Neural progenitor cell (in vitro differentiated cells): ENCODE measurements at places on chromosomes 6 and 20.
A peak's percentile ranks its signal among the peaks of the same experiment; 100 is the strongest.

DNA sequence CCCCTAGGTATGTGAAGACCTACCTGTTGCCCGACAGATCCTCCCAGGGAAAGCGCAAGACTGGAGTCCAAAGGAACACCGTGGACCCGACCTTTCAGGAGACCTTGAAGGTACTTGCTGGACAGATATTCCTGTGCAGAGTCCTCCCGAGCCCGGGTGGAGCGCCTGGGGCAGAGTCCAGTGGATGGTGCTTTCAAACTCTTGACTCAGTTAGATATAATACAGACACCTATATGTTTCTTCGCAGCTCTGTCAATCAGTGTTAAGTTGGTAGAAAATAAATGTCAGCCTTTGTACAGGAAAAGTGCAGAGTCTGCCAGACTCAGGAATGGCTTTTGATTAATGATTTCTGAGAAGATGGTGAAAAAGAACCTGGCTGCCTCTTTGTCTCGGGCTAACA lies 67.2 kb downstream of the EZR start:
- DNase-seq: no peak

GRCh38 chr20:34403908-34404307 lies 40.8 kb downstream of the ITCH start:
- DNase-seq: no peak

DNA sequence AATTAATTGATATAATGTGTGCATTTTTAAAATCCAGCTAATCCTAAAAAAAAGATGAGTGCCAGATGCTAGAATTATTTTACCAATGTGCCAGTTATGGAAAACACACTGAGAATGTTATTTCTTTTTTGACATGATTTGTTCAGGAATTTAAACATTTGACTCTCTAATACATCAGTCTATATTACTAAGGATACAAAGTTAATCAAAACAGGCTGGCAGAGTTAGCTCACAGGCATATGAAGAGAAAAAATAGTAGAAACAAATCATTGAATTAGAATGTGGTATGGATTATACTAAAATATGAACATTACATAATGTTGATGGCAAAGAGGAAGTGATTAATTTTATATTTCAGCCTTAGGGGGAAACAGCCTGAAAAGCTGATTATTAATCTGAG lies 368.3 kb upstream of the GJE1 start:
- no peak for DNase-seq

DNA sequence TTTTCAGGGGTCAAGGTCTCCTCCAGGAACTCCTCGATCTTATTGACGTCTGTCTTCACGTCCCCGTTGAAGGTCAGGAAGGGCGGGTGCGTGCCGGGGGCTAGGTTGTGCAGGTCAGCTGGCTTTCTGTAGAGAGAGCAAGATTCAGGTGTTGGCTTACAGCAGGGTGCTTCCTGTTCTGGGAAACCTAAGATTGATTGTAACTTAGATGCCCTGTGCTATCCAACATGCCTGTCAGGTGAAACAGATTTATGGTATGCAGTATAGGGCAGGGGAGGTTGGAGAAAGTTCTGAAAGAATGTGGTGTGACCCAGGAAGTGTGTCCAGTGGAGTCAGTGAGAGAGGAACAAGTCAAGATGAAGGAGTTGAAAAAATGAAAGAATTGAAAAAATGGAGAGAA lies 66.4 kb downstream of the CLIC5 start:
- no peak for DNase-seq

- no peak for DNase-seq
These were observed at the start of gene FRK for GRCh38 chr6:116060572-116061283. Gene FRK, minus strand, starts transcription at chr6:116060891. Its CDS starts 580 bp downstream, at chr6:116060311.

DNA sequence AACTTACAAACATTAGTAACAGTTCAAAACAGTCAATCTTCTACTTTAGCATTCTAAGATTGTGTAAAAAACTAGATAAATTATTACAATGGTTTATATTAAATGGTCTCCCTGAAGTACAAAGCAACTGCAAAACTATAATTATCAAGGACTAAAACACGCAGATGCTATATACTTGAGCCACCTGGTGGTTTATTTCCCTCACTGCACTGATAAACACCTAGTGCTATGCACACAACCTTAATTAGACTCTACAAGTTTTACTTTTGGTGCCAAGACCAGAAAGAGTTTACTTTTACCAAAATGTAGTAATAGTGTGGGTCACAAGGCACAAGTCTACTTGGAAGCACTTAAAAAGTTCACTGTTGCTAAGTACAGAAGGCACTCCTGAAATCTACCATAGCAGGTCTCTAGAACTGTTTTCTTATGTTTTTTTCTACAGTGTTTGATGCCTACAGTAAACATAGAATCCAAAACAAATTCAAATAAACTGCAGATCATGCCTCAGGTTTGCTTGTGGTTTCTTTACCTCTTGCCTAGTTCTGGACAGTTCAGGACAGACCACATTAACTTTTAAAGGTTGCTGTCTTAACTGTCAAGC lies 49.2 kb downstream of the GMDS start:
- peak; percentile 61 for DNase-seq

- DNase-seq: no peak
These were observed 109.3 kb downstream of the IBTK start for GRCh38 chr6:82138075-82138791.

DNA sequence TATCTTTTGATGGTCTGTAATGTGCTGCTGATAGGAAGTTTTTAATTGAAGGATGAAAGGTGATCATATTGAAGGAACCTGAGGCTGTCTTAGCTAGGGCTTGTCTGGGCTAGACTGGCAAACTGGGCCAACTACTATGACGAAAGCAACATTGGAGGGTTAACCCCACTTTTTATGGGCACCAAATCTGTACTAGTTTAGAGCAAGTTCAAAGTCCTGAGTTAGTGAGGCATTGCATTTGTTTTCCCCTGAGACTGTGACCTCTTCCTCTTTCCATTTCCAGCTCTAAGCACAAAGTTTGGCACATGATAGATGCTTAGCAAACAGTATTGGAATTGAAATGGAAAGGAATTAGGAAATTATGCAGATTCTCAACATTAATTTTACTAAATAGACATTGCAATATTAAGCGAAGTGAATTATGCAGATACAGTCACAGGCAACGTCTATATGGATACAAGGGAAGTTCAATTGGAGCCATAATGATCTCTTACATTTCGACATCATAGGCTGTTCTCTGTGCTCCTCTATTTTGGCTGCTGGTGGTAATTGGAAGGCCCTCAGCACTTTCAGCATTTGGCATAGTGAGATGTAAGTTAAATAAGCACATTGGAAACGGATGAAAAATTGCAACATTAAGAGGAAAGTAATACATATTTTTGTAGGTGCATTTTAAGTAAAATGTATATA lies 22.2 kb downstream of the CEP57L1 start:
- DNase-seq: no peak

DNA sequence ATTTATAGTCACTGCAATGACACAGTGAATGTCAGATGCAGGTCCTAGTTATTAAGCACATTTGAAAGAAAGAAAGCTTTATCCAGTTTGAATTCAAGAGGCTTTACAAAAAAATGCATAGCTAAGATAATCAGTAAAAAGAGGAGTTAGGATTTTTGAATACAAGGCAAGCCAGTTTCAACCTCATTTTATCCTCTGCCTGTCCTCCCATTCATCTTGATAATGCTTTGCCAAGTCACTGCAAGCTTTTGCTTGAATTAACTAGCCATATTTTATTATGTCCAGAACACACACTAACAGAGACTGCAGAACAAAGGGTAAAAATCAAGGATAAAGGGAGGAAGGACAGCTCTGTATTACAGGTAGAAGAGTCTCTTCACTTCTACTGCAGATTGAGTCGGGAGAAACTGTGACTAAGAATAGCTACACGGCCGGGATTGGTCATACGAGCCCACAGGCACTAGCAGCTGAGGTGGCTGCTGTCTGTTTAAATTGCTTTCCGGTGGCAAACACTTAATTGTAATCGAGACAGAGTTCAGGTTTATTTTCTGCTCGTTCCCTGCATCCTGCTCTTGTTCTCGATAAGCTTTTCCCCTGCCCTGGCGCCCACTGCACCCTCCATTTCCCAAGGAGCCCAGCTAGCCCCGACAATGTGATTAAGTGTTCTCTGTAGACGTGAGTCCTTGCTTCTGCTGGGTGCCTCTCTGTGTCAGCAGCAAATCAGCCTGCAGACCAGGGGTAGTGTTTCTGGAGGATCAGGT lies 30.5 kb upstream of the AKAP12 start:
- DNase-seq: no peak

DNA sequence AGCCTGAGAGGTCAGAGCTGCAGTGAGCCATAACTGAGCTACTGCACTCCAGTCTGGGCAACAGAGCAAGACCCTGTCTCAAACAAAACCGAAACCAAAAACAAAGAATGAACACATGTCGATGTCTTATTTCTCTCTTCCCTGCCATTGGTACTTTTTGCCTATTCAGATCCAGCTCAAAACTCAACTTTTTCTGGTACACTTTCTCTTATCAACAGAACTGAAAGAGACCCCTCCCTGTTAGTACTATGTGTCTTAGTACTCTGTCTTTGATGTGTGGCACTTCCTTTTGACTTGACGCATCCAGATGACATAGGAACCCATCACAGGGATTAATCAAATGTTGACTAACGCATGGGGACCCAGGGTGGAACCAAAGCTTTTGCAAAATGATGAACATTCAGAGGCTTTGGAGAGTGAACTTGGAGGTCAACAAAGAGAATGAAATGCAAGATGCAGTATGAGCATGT lies 44.8 kb downstream of the AKAP12 start:
- no peak for DNase-seq

DNA sequence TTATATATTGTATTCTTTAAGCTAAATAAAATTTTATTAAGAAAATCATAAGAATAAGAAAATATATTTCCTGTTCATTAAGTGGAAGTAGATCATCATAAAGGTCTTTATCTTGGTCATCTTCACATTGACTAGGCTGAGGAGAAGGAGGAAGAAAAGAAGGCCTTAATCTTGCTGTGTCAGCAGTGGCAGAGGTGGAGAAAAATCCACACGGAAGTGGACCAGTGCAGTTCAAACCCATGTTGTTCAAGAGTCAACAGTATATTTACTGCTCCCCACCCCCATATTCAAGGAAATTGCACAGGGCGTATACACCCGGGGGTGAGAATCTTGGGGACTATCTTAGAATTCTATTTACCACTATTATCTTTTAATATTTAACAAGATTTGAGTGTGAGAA lies 178.6 kb upstream of the SCGN start:
- DNase-seq: no peak

DNA sequence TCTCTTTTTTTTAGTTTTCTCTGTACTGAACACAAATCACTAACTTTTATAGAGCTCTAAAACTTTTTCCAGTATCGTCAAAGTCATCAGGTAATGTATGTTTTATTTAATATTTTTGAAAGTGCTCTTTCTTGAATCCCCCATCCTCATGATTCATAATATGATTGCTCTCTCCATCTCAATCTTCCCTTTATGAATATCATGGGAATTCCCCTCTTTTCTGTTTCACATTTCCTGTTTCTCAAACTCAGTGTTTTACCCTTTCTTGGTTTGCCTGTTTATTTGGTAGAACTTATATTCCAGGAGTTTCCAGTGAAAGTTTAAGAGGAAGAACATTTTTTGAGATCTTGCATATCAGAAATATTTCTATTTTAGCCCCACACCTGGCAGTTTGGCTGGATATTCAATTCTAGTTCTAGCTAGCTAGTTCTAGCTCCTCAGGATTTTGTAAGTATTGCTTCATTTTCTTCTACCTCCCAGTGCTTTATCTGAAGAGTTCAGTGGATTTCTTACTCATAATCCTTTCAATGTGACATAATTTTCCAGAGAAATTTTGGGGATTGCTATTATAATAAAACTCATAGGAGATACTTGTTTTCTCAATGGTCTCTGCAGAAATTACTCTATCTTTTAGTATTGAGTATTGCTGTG lies 6.1 kb upstream of the C6orf58 start:
- DNase-seq: no peak

DNA sequence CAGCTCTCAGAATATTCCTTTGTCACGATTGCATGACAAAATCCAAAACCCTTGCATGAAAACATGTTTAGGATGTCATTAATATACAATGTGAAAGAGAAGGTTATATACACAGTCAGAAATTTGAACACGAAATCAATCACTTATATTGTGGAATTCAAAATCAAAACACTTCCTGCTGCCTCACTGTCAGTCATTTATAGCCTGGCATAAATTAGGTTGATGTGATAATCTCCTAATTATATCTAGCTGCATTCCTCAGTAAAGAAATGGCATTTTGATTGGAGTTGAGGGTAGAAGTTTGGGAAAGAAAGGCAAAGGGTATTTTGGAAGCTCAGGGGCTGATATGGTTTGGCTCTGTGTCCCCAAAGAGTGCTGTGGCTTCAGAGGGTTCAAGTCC lies 24.1 kb upstream of the BEND6 start:
- no peak for DNase-seq

GRCh38 chr20:54110457-54110856 lies 40.1 kb upstream of the BCAS1 start:
- no peak for DNase-seq

DNA sequence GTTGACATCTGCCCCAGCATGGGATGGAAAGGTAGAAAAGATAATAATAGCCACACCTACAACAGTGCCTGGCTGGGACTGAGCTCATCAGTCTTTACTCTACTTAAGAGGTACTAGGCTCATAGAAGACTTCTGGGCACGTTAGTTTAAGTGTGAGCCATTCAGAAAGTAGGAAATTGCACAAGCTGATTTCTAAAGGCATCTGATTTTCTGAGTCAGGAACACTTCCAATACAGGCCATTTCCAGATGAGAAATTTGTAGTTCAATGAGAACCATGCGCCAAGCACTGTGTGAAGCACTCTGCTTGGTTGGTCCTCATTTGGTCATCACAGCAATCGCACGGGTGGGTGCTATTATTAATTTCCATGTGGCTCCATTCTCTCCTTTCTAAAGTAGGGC lies 42.3 kb downstream of the MOCS1 start:
- no peak for DNase-seq

GRCh38 chr6:12544821-12545565 lies 171.6 kb upstream of the PHACTR1 start:
- no peak for DNase-seq

DNA sequence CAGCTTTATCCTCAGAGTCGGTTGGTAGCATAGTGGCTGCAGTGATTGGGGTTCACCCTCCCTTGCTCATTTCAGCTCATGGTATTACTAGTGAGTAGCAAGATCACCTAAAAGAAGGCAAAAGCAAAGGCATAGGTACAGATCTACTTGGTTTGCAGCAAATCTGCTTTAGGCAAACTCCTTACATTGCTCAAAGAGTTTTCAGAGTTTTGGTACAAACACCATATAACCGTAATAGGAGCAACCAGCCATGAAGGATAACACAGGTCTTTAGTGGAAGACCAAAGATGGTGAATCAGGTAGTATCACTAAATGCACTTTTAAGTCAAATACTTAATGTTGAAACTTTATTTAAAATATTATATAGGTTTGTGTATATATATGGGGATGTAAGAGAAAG lies 172.9 kb downstream of the ARID1B start:
- DNase-seq: no peak

DNA sequence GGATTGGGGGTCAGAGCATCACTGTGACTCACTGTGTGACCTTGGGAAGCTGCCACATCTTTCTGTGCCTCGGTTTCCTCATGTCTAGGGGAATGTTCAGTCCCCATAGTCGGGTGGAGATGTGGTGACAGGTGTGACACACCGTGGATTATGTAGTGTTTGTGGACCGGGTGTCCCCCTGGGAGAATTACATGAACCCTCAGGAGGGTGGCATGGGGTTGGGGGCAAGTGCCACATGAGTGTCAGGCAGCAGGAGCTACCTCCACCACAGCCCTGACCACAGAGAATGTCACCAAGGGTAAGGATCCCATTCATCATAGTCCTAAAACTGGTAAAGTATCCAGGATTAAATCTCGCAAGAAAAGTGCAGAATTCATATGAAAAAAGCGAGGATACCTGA lies 23.2 kb downstream of the SUN5 start:
- DNase-seq: no peak
